ENCODE measurements at places on chromosomes 16 and 17.

DNA sequence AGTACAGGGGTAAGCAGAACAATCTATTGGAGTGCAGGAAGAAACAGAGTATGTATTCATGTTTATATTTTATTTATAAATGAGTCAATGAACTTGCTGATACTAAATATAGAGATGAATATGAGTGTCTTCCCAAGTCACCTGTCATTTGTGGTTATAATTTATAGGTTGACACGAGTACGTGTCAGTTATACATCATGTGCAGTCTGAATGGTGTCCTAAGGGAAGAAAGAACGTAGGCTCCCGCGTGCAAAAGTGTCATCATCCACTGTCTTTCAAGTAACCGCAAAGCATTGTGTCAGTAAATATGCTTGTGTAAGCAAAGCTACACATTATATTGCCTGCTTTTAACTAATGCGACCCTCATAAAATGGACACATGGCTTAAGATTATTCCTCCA is 786.1 kb downstream of the KCNJ2 start:
- no peak for DNase-seq

GRCh38 chr17:69282002-69282401 is 44.9 kb downstream of the ABCA5 start:
- DNase-seq: no peak

DNA sequence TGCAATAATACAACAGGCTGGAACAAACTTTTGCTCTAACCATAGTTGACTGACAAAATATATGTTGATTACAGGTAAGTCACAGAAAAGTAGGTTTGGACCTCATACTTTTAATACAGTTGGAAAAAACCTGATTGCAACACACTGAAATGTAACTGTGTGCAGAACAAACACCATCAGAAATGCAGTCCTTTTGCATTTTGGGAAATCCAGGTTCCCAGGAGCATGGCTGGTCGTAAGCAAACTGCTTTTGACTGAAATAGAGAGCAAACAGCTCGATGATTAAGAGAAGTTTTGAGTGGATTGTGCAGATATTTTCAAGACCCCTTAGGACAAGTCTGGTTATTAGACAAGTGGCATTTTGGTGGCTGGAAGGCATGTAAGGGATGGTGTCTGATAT is 8.0 kb downstream of the IGF2BP1 start:
- DNase-seq: no peak

GRCh38 chr17:16934836-16935235 is 37.1 kb downstream of the TNFRSF13B start:
- DNase-seq: no peak

- no peak for DNase-seq
Observed at GRCh38 chr16:27764869-27765675, 215.1 kb downstream of the KATNIP start.

- DNase-seq: no peak
Observed at GRCh38 chr17:3610523-3610922, 1.3 kb upstream of the TRPV1 start.

GRCh38 chr17:48995974-48996721 is 1.0 kb upstream of the IGF2BP1 start:
- peak; percentile 18 for DNase-seq

GRCh38 chr16:80719573-80719972 is 84.8 kb downstream of the CDYL2 start:
- DNase-seq: no peak

DNA sequence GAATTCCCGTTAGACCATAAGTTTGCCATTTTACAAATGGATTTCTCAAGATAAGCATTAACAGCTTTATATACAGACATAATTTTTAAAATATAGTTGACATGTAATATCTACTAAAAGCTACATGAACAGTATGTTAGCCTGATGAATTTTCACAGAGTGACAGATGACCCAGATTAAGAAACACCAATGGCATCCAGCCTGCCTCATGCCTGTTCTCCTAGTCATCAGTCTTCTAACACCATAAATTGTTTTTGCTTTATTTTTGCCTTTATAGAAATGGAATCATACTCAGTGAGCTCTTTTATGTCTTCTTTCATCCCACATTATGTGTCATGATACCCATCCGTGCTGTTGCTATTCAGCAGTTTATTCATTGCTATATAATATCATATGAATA is 80.0 kb downstream of the ATF7IP2 start:
- DNase-seq: no peak

DNA sequence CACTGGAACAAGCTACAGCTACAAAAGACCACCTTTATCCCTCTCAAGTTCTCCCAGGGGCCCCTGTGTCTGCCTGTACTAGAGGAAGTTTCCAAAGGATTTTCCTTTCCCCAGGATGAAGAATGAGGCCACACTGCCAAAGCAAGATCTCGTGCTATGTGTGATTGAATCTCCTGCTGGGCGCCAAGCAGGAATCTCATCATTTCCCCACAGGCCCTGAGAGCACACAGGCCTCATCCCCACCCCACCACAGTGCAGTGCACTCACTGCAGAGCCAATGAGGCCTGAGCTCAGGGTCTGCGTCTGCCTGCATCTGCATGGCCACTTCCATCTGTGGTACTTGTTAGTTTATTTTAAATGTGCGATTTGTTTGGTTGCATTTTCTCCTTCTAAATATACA is 387.4 kb upstream of the ASIC2 start:
- no peak for DNase-seq

DNA sequence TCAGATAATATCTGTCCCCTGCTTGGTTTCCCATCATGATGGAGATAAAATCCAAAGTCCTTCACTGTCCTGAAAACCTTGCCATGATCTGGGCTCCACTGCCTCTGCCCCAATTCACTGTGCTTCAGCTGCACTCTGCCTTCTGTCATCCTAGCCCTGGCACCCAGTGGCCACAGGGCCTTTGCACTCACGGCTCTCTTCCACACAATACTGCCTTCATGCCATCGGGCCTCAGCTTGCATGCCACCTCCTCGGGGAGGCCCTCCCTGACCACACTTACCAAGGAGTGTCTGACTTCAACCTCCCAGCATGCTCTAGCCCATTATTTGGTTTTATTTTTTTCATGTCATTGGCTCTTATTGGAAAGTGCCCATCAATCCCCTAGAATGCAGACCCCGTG is 146.1 kb downstream of the C16orf78 start:
- no peak for DNase-seq

DNA sequence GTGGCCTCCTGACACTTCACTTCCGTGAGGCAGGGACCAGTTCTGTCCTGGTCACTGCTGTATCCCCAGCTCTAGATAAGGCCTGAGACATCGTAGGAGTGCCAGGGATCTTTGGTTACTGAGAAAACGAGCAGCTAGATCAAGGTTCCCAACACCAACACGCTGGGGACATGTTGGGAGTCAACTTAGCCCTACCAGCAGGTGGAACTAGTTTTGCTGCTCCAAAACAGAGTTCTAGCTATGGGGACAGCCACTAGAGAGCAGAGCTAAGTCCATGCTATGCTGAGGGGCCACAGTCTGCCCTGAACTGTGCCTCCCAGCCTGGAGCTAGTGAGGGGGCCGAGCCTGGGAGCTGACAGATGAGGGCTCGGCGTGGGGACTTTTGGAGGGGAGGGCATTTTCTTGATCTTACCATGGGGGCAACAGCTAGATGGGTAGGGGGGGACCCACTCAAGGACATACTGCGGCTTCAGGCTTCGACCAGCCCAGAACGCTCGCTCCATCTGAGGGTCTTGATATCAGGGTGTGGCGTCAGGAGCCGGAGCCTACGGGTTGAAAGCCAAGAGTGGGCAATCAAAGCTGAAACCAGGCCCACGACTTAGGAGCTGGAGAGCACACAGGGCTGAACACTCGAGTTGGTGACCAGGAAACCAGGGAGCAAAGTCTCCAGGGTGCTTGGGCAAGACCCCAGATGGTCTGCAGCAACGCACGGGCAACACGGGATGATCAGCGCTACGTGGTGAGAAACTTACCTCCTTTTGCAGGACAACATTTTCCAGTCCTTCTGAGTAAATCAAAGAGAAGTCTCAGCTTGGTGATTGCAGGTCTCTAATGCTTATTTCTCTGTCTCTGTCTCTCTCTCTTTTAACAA is 13.4 kb downstream of the SNX20 start:
- DNase-seq: no peak

DNA sequence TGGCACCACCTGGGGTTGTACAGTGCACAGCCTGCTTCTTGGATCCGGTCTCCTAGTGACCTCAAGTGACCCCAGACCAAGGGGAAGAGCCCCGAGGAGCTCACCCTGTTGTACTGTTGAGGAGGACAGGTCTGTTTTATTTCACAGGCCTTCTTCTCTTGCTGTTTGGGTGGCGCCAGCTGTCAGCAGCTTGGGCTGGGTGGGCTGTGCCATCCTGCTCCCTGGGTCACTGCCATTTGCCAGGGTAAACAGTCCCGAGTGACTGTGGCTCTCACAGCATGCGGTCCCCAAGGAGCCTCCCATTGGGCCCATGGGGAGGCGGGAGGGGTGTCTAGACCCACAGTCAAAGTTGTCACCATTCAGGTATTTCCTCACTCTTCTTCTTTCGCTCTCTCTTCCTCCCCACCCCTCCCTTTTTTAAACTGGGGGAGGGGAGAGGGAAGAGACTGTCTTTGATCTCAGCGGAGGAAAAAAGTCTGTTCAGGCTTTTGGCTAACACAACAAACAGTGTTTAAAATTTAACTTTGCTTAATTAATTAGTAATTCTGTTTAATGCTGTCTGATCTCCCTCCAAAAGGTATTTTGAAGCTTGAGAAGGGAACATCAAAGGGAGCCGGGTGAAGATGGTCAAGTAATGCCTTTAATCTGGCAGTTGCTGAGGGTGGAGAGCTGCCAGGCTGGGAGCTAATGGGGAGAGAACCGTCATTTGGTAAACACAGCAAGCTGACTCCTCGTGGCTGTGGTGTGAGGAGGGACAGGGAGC is 64.0 kb downstream of the SNX20 start:
- DNase-seq: no peak

- no peak for DNase-seq
Observed at GRCh38 chr17:31448467-31449077, 57.1 kb downstream of the RAB11FIP4 start.

GRCh38 chr16:22333457-22333994 is 36.3 kb downstream of the POLR3E start:
- no peak for DNase-seq

GRCh38 chr17:8700546-8700945 is 44.1 kb downstream of the CCDC42 start:
- DNase-seq: no peak

DNA sequence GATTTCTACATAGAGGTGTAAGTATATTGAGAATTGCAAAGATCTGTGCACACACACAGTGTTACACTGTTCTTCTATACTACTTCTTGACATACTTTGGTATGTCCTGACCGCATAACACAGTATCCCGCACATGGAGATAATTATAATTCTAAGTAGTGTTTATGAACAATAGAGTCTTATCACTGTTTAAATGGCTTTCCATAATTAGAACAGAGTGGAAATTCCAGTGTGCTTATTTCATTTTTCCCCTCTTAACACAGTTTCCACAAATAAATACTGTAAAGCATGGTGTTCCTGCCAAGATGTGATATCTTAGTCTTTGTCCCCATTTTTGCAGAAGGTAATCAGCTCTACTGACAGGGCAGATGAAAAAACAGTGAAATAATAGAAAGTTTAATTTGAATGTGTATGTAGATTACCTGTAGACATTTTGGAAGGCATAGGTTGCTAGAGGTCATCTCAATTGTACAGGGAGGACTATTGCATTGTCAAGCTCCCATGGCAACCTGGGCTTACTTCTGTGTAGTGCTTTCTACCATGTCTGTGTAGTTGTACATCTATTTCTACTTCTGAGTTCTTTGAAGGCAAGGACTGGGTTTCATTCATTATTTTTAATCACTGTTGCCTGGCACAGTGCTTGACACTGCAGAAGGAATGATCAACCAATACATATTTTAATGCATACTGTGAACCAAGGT is 10.1 kb upstream of the KRT28 start:
- no peak for DNase-seq

DNA sequence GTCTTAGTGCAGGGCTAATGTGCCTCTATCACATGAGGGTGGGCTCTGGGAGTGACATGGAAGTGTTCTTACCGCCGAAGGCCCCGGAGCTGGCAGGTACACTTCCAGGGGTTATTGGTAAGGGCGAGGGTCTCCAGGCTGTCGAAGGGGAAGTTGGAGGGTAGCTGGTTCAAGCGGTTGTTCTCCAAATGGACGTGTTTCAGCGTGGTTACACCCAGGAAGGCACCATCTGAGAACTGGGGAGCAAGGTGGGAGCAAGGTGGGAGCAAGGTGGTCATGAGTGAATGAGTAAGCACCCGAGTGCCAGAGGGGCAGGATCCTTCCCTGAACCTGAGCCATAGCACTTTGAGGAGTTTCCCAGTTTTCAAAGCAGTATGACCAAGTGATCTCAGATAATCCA is 3.0 kb downstream of the CHAD start:
- DNase-seq: no peak

GRCh38 chr17:78374631-78375274 is 3.7 kb upstream of the PGS1 start:
- no peak for DNase-seq

GRCh38 chr17:48150597-48151001 is 43.0 kb downstream of the SNX11 start:
- DNase-seq: no peak

GRCh38 chr16:31328322-31329052 is 26.5 kb upstream of the ITGAX start:
- no peak for DNase-seq

DNA sequence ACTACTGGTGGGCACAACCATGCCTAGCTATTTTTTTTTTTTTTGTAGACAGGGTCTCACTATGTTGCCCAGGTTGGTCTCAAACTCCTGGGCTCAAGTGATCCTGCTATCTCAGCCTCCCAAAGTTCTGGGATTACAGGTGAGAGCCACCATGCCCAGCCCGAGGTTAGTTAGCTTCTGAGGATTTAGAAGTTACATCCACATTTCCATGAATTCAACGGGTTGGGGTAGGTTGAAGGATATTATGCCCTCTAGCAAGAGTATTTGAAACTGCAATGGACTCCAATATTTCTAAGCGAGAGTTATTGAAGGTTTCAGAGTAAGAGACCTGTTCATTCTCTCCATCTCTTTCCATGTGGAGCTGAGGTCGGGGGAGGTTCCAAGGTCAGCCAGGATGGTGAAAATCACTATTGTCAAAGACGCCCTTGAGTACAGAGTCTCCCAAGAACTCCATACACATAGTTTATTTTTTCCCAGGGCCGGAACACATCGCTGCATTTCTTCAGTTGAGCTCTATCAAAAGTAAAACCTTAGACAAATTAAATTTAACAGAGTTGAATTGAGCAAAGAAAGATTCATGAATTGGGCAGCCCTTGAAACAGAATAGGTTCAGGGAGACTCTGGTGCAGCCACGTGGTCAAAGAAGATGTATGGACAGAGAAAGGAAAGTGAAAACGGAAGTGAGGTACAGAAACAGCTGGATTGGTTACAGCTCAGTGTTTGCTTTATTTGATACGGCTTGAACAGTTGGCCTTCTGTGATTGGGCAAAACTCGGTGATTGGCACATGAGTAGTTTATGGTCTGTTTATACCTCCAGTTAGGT is 19.0 kb upstream of the ITPRIPL2 start:
- DNase-seq: no peak

- DNase-seq: no peak
Observed at GRCh38 chr17:66255112-66255511, 25.9 kb upstream of the APOH start.

DNA sequence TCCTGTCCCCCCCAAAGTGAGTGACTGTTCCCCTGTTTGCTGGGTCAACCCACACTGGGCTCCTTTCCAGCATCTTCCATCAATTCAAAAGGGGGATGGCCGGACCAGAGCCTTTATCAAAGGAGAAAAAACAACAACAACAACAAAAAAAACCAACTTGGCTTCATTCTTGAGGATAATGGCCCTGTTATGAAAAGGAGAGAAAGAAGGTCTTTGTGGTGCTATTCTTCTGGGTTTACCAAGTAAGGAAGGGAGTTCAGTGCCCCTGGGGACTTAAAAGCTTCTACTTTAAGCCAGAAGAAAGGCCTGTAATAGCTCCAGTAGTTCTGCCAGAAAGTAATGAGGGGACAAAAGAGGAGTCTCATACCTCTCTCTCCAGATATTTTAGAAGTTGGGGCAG is 71.5 kb downstream of the RGS9 start:
- no peak for DNase-seq

All from memory B cell (primary cell).